ENCODE measurements at places on chromosomes 13 and 19.

GRCh38 chr13:86838411-86839120 is 832.6 kb upstream of the SLITRK5 start:
- no peak for DNase-seq

- DNase-seq = no peak
Observed at GRCh38 chr13:93624311-93624777, 397.7 kb downstream of the GPC6 start.

DNA sequence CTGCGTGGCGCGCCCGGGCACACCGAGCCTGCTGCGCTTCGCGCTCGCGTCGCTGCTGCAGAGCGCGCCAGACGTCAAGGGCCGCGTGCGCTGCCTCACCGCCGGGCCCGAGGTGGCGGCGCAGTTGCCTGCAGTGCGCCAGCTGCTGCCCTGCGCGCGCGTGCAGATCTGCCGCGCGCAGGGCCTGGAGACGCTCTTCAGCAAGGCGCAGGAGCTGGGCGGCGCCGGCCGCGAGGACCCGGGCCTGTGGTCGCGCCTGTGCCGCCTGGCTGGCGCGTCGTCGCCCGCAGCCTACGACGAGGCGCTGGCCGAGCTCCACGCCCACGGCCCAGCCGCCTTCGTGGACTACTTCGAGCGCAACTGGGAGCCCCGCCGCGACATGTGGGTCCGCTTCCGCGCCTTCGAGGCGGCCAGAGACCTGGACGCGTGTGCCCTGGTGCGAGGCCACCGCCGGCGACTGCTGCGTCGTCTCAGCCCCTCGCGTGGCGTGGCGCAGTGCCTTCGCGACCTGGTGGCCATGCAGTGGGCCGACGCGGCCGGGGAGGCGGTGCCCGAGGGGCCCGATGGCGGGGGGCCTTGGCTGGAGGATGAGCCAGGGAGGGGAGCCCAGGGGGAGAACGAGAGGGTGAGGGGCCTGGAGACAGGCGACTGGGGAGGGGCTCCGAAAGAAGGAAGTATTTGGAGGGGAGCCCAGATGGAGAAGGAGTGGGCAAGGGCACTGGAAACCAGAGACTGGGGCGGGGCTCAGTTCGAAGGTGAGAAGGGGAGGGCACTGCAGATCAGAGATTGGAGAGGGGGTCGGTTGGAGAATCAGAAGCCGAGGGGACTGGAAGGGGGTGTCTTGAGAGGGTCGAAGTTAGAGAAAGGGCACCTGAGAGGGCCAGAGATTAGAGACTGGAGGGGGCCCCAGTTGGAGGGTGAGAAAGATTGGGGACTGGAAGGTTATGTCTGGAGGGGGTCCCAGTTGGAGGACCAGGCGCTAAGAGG is 24.7 kb downstream of the ZSWIM9 start:
- DNase-seq = no peak

DNA sequence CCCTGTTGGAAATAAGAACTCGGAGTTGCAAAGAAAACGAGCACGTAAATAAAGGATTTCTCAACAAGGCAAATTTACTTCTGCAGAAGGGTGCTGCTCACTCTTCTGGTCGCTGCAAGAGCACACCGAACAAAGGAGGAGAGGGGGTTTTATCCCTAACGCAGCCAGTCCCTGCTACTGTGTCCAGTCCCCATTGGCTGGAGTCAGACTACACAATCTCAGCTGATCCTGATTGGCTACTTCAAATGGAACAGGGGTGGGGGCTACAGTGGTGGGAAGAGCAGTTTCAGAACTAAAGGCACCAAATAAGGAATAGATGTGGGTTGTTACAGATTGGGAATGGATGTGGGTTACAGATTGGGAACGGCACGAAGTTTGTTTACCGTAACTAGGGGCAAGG is 63.9 kb upstream of the MCF2L start:
- DNase-seq = no peak

- no peak for DNase-seq
Observed at GRCh38 chr13:20497006-20497775, 28.5 kb downstream of the CRYL1 start.

- DNase-seq = no peak
Observed at GRCh38 chr19:5016781-5017180, 47.9 kb downstream of the KDM4B start.

GRCh38 chr13:35729926-35730627 is 253.6 kb upstream of the MAB21L1 start:
- no peak for DNase-seq

GRCh38 chr19:3275583-3276340 is 51.3 kb downstream of the CELF5 start:
- peak; percentile 7 for DNase-seq

GRCh38 chr13:79525064-79525857 is 44.3 kb downstream of the NDFIP2 start:
- DNase-seq = no peak

- DNase-seq = no peak
Observed at GRCh38 chr19:49347191-49347590, 12.0 kb downstream of the CD37 start.

- DNase-seq = no peak
Observed at GRCh38 chr19:1769645-1769985, 16.3 kb downstream of the ONECUT3 start.

- no peak for DNase-seq
Observed at GRCh38 chr13:75330770-75331169, 151.2 kb downstream of the TBC1D4 start.

DNA sequence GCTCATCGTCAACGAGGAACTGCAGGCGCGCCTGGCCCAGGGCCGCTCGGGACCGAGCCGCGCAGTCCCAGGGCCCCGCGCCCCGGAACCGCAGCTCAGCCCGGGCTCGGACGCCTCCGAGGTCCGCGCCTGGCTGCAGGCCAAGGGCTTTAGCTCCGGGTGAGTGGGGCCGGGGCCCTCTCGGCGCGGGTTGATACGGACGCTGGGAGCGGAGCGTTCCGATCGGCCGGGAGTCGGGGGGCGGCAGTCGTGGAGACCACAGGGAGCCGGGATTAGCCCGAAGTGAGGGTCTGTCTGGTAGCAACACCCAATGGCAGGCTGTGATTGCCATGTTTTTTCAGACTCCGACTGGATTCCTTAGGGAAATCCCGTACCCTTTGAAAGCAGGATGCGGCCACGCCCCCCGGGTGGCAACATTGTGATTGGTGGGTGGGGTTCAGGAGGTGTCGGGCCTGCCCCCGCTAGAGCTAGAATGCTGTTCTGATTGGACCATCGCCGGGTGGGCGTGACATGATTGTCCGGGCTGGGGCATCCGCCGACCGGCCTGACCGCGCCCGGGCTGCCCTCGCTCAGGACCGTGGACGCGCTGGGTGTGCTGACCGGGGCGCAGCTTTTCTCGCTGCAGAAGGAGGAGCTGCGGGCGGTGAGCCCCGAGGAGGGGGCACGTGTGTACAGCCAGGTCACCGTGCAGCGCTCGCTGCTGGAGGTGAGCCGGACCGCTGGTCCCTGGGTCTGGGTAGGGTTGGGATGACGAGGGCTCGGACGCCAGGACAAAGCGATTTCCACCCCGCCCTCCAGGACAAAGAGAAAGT is 11.3 kb downstream of the EPS8L1 start:
- peak; percentile 82 for DNase-seq

DNA sequence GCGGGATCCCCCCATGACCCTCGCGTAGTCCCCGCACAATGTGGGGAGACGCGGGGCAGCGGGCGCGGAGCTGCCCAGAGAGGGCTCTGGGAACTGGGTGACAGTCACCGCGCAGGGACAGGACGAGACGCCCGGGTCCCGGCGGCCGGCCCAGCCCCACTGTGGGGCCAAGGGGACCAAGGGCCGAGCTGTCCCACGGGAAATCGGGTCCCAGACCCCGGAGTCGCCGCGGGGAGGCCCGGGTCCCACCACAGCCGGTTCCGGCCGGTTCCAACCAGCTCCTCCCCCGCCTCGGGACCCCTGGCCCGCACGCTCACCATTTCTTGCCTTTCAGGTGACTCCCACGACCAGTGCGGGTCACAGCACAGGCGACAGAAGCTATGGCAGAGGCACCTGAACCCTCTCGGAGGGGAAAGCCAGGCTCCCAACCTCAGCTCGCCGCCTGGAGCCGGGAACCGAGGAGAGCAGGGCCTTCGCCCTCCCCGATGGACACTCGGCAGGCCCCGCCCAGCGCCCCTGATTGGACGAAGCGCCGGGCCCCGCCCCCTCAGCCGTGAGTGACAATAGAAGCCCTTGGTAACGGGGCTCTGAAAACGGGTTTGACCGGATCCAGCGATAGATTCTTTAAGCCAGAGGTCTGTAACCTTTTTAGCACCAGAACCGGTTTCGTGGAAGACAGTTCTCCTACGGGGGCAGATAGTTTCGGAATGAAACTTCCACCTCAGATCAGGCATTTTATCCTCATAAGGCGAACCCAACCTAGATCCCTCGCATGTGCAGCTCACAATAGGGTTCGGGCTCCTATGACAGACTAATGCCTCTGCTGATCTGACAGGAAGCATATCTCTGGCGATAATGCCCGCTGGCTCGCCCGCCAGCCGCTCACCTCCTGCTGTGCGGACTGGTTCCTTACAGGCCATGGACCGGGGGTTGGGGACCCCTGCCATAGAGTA is at the start of gene ZNF433:
ZNF433 (minus strand) TSS at position 460 of the 953 bp plus-strand sequence; CDS start at position 320, 140 bp downstream.
- DNase-seq = peak; percentile 83

- DNase-seq = no peak
Observed at GRCh38 chr13:105202354-105202753, 1333.1 kb downstream of the EFNB2 start.

GRCh38 chr19:41445575-41445974 is 2.6 kb downstream of the ERICH4 start:
- DNase-seq = no peak

DNA sequence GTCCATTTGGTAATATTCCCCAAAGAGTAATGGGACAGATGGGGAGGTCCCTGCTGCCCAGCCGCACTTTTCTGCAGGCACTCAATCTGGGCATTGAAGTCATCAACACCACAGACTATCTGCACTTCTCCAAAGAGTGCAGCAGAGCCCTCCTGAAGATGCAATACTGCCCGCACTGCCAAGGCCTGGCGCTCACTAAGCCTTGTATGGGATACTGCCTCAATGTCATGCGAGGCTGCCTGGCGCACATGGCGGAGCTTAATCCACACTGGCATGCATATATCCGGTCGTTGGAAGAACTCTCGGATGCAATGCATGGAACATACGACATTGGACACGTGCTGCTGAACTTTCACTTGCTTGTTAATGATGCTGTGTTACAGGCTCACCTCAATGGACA is 295.0 kb downstream of the GPC5 start:
- DNase-seq = no peak

- DNase-seq = no peak
Observed at GRCh38 chr19:33580645-33581037, 41.1 kb upstream of the CHST8 start.

GRCh38 chr13:75404726-75405125 is 77.2 kb downstream of the TBC1D4 start:
- DNase-seq = no peak

DNA sequence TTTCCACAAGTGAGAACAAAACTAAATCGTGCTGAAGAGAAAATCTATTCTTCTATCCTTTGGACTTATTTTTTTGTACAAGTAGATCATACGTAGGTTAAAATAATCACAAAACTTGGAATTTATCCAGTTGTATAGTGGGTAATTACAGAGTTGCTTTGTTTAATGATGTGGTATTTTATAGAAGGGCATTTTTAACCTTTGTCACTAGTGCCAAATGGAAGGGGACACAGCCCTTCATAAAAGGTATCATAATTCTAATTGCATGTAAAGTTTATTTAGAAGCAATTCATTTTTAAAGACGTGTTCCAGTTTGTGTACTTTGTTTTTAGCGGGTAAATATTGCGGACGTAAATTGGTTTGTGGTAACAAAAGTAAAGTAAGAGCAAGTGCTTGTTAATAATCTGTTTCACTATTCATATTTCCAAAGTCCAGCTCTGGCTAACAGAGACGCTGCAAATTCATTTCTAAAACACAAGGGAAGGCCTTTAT is 99.5 kb downstream of the ERCC5 start:
- no peak for DNase-seq

- DNase-seq = no peak
Observed at GRCh38 chr19:5094768-5095567, 126.1 kb downstream of the KDM4B start.

DNA sequence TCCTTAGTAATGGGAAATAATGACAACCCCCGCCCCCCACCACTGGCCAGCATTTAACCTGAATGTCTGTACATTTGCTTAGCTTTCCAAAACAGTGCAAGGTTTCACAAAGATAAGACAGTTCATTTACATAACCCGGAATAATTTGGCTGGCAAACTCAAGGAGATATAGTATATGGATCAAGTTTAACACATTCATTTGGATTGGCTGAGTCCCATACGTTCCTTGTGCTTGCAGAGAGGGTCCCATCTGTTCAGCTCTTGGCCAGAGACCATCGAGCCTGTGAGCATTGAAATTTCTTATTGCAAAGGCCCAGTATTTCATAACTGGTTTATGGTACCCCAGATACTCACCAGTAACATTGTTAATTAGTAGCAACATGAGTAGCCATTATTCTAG is 116.5 kb downstream of the GPC6 start:
- no peak for DNase-seq

DNA sequence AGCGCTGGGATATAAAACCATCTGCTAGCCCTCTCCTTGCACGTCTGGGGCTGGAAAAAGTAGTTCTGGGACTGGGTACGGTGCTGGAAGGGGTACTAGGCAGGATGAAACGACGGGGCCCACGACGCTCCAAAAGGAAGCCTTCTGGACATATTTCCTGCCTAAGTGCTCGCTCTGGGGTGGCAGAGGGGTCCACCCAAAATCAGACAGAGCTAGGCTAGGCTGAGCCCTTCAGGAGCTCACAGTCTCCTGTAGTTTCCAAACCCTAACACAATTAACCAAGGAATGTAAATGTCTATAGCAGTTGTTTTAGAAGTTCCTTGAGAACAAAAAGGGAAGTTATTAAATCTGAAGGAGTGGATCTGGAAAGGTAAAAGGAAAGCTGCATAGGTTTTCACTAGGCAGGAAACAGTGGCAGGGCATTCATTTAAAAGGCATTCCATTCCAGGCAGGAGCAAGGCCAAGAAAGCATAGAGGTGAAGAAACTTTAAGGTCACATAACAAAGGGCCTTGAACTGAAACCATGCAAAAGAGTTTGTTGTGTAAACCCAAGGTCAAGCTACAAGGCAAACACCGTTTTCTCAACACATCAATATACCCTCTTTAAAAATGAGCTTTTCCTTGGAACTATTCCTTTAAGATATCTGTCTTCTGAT is 634 bp upstream of the DIAPH3 start:
- no peak for DNase-seq

DNA sequence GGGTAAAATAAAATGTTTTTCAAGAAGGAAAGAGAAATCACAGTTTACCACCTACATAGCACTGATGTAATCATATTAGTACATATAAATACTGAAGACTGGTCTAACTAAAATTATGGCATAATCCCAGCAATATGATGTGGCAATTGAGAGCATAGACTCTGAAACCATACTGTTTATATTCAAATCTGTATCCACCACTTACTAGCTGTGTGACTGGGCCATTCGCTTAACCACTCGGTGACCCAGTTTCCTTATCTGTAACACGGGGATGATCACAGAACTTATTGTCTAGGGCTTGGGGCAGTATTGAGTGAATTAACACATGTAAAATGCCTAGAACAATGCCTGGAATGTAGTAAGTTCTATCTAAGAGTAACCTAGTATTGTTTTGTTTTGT is 13.1 kb upstream of the GTF3A start:
- DNase-seq = no peak

Measured in thoracic aorta (tissue), 2 donors.